ENCODE measurements at places on chromosomes 5 and 9.

DNA sequence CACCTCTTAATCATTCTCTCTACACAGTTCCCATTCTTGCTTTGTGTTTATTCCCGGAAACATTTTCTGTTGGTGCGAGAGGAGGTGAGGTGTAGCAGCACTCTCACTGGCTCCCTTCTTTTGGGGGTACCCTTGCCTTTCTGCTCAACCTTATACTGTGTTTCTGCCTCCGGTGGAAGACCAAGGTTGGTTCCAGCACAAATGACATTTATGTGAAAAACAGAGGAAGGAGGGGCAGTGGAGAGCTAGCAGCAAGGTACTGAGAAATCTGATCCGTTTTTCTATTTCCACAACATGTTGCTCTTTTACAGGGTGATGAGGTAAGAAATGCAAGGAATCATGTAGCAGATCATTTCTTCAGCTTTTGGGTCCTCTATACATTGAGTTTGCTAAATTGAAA is 648.0 kb upstream of the DMAC1 start:
- DNase-seq, result no peak

- DNase-seq, result no peak
Measured at GRCh38 chr5:156093024-156093423, 233.9 kb upstream of the SGCD start.

DNA sequence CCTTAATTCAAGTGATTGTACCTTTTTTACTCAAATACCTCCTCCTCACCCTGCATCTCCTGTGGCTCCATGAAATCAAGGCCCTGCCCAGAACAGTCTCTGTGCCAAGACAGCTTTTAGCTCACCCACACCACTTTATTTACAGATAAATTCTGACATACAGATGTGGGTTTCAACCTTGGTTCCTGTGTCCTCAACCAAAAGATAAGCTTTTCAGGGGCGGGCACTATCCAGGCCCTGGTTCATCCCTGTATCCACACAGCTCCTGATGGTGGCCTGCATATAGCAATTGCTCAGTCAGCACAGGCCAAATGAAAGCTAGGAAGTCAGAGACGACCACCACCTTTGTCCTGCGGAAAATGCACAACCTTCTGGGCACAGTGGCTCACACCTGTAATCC is 8.3 kb downstream of the SHB start:
- DNase-seq, result no peak

DNA sequence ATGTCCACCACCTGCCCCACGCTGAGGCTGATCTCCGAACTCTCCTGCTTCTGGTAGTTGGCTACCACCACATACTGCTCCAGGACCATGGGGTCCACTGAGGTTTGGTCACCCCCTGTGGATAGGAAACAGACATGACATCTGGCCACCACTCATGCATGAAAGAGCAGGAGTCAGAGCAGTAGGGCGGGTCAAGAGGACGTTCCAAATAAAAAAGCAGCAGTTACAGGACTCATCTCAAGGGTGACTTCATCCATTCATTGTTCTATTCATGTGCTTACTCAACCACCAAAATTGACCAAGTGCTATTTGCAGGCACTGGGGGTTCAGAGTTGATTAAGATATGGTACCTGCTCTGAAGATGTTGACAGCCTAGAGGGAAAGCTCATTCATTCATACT is 79.2 kb upstream of the UBTD2 start:
- no peak for DNase-seq

All from fibroblast of skin of right biceps (primary cell).